ENCODE measurements at places on chromosomes 2 and 18.
A peak's percentile ranks its signal among the peaks of the same experiment; 100 is the strongest.

DNA sequence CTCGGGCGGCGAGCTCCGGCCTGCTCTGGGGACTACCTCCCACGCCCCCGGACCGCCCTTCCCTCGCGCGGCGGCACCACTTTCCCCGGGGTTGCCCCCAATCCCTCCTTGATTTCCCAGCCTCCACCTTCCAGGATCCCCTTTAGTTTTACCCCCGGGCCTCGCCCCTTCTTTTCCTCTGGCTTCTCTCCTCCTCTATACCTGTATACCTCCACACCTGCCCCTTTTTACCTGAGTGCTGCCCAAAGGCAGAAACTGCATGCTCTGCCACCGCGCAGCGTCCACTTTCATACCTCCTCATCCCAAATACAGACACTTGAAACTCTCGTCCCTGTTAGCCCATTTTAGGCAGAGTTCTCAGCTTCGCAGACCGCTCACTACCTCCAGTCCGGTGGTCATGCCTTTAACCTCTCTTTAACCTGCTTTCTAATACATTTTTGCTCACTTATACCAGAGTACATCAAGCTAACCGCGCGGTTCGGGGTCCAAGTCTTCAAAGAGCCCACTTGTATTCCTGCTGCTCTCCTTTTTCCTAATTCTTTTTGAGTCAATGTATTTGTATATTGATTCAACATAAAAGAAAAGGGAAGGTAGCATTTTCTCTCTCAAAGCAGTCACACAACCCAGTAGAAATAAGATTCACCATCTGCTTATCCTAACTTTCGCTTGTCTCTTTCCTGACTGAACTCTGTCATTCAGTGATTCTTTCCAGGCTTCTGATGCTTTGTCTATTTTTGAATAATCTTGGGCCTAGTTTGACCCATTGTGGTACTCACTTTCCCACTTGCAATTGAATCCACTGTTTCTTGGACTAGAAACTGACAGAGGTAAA, 901 bp downstream of the SPOPL start:
- peak; percentile 1 for DNase-seq

DNA sequence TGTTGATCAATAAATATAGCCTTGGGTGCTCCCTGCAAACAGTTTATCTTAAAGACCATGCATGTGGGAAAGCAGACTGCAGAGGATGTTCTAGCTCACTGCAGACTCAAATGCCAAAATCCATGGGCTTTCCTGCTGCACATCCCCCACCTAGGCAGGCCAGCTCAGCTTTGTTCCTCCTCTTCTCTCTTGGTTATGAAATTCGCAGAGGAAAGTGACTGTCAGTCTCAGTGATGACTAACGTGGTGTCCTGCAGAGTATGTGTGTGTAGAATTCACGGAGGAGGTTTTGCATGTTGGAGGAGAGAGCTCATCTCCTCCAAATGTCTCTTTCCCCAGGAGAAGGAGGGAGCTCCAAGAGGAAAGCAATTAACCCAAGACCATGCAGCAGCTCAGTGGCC, 21.4 kb upstream of the KCNS3 start:
- DNase-seq = no peak

GRCh38 chr2:148642891-148643416, 1.6 kb upstream of the EPC2 start:
- no peak for DNase-seq

GRCh38 chr2:32755666-32756065, 127.8 kb downstream of the TTC27 start:
- no peak for DNase-seq

DNA sequence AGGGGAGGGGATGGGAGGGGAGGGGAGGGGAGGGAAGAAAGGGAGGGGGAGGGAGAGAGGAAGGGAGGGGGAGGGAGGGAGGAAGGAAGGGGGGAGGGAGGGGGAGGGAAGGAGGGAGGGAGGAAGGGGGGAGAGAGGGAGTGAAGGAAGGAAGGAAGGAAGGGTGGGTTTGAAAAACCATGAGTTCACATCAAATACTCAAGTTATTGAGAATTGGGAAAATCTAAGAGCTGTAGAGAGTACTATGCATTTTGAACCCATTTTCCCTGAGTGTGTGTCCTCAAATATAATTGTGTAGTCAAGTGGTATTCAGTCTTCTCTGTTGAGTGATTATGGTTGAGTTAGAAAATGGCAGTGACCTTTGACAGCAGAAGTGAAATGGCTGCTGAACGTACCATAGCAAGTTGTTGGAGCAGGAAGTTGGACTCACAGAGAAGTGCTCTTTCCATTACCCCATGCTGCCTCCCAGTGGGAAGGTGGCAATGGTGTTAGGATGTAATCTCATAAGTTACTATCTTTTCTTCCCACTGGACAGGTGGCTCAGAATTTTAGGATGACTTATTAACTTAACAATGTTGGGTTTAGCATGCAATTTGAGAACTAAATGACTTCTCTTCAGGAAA, 214.6 kb downstream of the SETBP1 start:
- DNase-seq = peak; percentile 8

- DNase-seq = no peak
Measured at GRCh38 chr18:42072407-42072806, 117.4 kb downstream of the PIK3C3 start.

- no peak for DNase-seq
Measured at GRCh38 chr2:129816813-129817574, 162.5 kb upstream of the RAB6C start.

All from activated T-helper 9 cell treated with anti-CD3 and anti-CD28 coated beads, Interleukin-2, amount 50 U/mL, for 16 hours (primary cell).